Activated CD8-positive, alpha-beta T cell treated with anti-CD3 and anti-CD28 coated beads, Interleukin-2, amount 10 ng/mL, durations not matched to agents 7 days and 5 days (primary cell): ENCODE measurements at places on chromosomes 11 and 22. TPM values are rescaled to one million over a fixed set of nuclear protein-coding genes. Genes with fewer than 3 reads are reported as not detected.
A peak's percentile ranks its signal among the peaks of the same experiment; 100 is the strongest.

The GPHA2 gene
- not detected for total RNA-seq

The ACR gene
- not detected for total RNA-seq

DNA sequence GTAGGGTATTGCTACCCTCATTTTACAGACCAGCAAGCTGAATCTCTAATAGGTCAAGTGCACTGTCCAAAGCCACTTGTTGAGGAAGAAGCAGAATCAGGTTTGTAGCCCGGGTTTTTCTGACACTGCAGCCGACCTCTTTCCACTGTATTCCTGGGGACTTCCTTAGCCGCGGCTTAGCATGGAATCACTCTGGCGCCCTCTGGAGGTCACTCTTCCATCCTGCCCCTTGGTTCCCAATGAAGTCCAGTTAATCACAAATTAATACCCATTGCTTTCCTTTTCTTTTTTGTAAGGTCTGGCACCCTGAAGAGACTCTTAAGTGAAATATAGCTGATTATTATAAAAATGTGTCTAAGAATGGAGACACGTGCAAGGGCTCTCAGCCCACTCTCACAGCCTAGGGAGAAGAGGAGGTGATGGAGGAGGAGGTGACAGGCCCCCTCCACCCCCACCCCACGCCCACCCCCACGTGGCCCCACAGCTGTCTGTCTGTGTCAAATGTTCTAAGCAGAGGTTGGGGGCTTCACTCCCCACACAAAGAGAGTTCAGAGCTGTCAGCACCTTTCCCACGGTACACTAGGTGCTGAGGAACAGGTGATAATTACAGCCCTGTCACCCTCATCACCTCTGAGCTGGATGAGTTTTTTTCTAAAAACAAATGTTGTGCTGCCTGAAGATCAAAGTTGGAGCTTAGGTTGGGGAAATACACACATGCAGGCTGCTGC is 57.7 kb upstream of the DRD2 start:
- DNase-seq = peak; percentile 65

The OR8B3 gene
- total RNA-seq = not detected

DNA sequence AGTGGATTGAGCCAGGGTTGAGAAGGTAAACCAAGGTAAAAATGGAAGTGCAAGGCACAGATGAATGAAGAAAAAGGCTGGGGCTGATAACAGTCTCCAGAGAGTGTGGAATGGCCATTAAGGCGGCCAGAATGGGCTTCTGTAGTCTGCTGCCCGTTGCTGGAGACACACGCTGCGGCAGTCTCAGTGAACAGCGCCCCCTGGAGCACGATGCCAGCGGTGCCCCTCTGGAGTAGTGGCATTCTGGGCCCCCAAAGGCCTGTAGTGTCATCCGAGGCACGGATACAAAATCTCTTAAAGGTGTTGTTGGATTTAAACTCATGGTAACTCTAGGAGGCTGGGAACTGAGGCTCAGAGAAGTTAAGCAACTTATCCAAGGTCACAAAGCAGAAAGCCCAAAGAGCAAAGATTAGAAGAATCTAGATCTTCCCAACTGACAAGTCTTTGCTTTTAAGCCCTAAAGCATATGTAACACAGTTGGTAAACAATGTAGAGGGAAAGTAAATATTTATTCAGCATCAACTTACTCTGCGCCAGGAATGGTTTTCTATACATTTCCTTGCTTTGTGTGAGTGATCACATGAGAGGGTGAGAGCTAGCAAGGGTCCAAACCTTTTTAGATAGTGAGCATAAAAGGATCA is 18.2 kb downstream of the KCNJ1 start:
- peak; percentile 73 for DNase-seq

DNA sequence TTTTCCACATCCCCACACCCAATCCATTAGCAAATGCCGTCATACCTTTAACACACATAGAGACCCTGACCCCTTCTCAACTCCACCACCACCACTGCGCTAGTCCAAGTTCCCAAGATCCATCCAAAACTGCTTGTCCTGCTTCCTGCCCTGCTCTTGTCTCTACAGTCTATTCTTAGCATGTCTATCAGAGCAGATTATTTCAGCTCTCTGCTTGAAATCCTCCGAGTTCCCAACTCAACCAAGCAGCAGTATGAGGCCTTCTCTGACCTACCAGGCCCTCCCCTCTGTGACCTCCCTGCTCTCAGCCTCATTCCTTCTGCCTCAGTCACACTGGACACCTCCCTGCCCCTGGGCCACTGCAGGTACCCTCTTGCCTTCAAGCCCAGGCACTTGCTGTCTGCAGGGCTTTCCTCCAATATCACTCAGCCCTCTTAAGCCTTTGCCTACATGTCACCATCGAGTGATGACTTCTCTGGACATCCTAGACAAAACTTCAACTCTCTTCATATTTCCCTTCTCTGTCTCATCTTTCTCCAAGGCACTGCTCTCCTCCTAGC is 134.6 kb downstream of the SPATA19 start:
- DNase-seq = no peak

DNA sequence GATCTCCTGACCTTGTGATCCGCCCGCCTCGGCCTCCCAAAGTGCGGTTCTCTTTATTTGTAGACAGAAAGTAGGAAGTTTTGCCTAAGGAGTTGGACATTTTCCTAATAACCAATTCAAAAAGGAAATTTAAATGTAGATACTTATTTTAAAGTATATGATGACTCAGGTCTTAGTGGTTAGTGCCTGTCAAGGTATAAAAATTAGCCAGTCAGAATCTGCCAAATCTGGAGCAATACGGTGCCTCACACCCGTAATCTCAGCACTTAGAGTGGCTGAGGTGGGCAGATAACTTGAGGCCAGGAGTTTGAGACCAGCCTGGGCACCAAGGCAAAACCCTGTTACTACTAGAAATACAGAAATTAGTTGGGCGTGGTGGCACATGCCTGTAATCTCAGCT is 86.7 kb upstream of the RASSF10 start:
- no peak for DNase-seq

DNA sequence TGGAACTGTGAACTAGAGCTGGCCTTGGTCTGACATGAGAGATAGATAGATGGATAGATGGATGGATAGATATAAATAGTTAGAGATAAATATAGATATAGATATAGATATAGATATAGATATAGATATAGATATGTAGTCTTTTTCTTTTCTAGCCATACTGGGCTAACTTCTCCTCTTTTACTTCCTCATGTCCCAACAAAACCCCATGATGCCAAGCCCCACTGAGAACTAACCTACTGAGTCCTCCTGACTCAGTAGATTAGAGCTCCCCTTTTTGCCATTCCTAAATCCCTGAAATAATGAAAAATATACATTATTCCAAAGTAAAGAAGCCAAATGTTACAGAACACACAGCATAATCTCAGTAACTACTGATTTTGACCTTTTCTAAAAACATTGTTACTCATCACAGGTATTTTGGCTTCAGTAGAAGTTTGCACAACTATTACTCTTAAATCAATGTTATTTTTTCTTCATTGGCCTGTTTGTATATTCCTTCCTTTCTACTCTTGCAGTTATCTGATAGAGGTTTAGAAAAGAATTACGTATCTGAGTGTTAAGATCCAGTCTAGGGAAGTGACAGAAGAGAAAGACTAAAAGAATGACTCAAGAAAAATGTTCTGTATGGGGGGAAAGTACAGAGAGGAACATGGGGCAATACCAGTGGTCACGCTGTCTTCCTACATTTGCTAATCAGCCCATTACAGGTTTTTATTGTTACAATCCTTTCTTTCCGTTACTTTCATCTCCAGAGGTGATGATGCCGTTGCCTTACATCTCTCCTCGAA is 6.0 kb upstream of the OR10D3 start:
- no peak for DNase-seq

DNA sequence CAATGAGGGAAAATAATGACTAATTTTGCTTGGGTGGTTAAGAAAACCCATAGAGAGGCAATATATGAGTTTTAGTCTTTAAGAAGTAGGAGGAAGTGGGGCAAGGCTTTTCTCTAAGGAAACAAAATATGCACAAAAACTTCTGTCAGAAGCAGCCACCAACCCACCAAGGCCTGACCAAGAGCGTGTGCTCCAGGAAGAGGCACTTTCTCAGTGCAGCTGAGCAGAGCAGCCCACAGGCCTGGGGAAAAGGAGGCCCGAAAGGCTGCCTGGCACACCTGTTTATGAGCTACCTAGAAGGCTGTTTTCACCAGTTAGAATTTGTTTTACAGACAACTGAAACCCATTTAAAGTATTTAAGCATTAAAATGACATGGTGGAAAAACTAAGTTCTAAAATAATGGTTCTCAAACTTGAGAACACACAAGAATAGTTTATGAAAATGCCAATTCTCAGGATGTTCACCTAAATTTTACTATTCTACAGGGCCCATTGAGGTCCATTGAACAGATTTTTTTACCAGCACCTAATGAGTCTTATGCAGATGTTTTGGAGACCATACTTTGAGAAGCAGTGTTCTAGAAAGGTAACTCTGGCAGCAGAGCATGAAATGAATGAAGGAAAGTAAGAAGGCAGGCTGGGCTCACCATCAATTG is 160.5 kb upstream of the DDI1 start:
- no peak for DNase-seq

The PLEKHB1 gene
- 11.6 TPM for total RNA-seq

The DBX1 gene
- not detected for total RNA-seq

GRCh38 chr22:39900306-39901227 is at the start of gene GRAP2:
Gene GRAP2 (plus strand): TSS chr22:39901084. CDS start chr22:39947107, 46,023 bp downstream.
- DNase-seq = peak; percentile 90

DNA sequence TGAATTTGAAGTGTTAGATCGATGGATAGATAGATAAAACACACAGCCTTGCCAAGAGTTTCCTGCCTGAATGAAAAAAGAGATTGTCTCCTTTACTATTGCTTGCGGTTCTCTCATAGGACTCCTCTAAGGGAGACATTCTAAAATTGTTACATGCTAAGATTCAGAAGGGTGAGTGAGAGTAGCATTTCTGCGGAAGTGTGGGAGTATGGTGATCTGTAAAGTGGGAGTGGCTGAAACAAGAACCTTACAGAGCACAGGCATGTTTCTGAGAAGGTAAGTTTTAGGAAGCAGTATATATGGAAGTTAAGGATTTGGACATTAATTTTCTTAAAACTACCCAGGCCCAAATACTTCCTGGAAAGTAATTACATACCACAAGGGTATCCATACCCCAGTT is 139.6 kb downstream of the TRIM44 start:
- no peak for DNase-seq

GRCh38 chr11:2099516-2100349 is 39.5 kb downstream of the IGF2 start:
- DNase-seq = no peak

DNA sequence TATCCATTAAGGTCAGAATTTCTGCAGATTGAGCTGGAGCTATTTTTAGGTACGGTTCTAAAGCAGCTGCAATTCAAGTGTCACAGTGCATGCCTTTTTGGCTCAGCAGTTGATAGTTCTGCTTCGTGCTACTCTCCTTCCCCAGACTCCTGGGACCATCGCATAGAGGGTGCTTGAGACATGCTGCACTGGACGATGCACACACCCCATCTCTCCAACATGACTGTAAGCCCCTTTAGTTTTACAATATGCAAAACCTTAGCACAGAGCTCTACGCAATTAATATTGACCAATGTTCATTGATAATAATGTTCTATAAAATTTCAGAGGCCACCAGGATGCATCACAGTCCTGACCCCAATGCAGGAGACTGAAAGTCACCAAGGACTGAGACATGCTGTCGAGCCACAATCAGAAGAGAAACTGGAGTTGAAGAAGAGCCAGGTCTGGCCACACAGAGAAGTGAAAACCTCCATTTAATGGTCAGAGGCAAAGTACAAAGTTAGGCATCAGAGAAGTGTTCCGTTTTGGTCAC is 120.9 kb upstream of the ZC3H12C start:
- no peak for DNase-seq

GRCh38 chr22:26986884-26987283 is 329.5 kb downstream of the MIAT start:
- DNase-seq = no peak

DNA sequence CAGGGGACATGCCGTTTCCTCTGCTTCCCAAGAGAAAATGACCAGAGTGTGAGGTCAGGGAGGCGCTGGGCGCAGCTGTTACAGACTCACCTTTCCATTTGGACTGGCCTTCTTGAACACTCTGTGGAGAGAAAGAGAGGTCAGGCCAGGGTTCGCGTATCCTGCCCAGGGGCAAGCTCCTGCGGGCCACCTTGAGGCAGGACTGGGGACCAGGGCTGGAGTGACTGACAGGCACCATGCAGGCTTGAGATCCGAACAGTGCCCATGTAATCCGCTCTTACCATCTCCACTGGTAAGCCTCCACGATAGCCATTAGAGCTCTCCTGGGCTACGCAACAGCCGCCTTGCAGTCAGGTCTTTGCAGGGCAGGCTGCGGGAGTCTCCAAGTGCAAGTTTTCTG is 49.3 kb downstream of the TPBGL start:
- no peak for DNase-seq

DNA sequence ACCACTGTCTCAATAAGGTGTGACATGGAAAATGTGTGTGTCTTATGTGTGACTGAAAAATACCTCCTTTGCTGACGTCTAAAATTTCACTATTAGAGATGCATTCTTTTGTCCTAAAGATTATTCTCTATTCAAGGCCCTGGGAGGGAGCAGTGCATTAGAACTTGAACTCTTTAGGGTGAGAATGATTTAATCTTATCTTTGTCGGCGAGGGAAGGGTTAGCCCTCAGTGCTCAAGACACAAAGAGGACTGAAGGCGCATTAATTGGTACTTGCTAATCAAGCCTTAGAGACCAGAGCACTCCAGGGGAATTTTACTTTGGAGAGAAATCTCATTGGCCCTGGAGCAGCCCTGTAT is 29.8 kb upstream of the PLET1 start:
- no peak for DNase-seq

- no peak for DNase-seq
These were observed 29.8 kb upstream of the PPP6R3 start for GRCh38 chr11:68430801-68431200.

The CASP5 gene
- not detected for total RNA-seq

The FGF19 gene
- total RNA-seq = not detected

DNA sequence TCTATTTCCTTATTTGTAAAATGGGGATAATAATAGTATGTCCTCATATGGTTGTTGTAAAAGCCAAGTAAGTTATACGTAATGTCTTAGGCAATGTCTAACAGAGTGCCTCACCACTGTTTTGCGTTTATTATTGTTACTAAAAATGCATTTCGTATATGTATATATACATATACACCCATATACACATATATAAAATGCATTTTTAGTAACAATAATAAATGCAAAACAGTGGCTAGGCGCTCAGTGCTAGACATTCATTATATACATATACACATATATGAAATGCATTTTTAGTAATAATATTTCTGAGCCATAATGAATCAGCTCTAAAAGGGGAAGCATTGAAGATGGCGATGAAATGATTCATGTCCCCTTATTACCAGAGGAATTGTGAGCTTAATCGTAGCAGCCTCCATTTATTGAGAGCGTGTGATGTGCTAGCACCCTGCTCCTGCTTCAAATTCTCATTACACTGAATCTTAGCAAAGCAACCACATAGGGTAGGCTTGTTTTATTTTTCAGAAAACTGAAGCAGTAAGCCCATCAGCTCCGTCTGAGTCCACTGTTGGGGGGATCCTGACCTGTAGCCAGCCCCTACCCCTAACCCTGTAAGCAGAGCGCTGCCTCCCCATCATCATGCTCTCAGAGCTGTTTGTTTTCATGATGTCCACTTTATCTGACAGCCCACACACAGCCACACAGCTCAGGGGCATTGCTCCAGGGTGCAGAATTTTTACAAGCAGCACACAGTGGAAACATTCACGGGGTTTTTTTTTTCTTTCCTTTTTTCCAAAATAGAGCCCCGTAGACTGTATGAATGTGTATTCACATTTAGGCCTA is 97.1 kb upstream of the NAV2 start:
- DNase-seq = no peak

The LMO2 gene
- not detected for total RNA-seq

The UQCC3 gene
- total RNA-seq = 7.5 TPM
